ENCODE measurements at places on chromosomes 4 and X.

DNA sequence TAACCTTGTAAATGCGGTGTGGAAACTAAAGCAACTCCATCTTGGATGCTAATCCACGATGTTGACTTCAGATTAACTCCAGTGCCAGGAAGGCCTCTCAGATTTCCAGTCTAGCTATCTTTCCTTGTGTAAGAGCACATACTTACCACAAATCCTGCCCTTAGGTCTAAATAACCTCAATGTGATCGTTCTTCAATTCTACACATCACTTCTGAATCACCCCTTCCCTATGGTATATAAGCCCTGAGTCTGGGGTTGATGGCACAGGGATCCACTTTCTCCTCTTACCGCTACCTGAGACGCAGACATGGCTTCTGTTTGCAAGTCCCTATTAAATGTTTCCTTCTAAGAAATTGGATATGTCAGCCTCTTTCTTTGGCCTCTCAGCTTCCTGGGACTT is 17.5 kb upstream of the ZNF41 start:
- peak; percentile 83 for DNase-seq

- DNase-seq = peak; percentile 12
Measured at GRCh38 chr4:153785910-153786721, 2.8 kb downstream of the SFRP2 start.

GRCh38 chr4:123553733-123554637 is 157.4 kb downstream of the SPRY1 start:
- no peak for DNase-seq

DNA sequence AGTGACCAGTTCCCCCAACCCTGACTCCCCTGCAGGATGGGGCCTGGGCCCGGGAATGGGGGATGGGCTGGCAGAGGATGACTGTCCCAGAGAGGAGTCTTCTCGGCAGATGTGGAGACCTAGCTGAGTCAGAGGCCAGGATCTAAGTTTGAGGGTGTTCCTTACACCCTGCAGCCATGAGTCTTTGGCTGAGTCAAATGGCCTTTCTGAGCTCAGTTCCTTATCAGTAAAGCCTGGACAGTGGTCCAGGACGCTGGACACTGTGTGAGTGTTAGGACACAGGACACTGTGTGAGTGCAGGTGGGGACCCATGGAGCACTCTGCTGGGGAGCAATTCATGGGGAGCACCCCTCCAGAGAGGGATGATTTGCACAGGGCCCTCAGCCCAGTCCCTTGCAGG is 5.0 kb downstream of the IL9R start:
- no peak for DNase-seq

DNA sequence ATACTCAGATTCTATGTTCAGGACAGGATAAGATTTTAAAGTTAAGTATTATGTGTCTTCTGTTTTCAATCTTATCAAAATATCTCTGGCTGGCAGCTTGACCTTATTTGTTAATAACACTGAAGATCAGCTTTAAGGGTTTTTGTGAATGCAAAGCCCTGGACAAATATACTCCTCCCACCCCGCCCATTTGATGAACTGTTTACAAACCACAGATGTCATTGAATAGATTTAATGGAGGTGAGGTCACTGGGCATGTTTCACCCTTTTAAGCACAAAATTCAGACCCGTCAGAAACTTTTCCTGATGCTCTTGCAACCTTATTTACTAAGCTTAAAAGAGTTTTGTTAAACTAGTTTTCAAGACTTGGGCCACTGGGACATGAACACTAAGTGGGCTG is 10.1 kb upstream of the CXCL8 start:
- DNase-seq = no peak

DNA sequence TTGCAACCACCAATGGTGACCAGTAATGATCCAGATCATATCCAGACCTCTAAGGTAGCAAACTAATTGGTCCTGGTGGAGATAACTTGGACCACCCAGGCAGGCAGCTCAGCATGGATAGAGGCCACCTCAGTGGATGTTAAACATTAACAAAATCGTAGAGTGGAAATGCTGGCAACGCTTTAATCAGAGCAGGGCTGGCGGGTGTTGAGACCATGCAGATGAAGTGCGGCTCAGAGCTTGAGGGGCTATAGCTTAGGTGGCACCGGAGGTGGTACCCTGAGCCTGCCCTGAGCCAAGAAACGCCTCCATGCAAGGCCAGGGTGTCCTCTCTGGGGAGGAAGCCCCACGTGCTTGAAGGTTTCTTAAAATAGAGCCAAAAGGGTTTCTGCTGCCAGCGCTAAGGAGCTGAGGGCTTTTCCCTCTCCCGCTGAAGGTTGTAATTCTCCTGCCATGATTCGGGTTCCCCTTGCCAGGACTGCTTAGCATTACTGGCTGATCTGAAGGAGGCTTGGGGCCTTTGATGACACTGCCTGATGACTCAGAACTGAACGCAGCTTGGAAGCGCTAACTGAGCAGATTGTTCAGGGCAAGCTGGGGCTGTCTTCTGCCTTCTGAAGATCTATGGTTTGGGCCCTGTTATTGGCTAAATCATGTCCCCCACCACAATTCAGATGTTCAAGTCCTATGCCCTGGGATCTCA is 177.8 kb upstream of the ATP6AP2 start:
- DNase-seq = no peak

DNA sequence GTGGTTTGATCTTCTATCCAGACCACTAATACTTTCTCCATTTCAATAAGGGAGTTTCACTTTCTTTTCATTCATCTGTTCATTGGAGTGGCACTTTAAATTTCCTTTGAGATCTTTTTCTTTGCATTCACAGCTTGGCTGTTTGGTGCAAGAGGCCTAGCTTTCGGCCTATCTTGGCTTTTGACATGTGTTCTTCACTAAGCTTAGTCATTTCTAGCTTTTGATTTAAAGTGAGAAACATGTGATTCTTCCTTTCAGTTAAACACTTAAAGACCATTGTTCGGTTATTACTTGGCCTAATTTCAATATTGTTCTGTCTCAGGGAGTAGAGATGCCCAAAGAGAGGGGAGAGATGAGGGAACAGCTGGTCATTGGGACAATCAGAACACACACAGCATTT is 24.3 kb downstream of the CXCL13 start:
- no peak for DNase-seq

DNA sequence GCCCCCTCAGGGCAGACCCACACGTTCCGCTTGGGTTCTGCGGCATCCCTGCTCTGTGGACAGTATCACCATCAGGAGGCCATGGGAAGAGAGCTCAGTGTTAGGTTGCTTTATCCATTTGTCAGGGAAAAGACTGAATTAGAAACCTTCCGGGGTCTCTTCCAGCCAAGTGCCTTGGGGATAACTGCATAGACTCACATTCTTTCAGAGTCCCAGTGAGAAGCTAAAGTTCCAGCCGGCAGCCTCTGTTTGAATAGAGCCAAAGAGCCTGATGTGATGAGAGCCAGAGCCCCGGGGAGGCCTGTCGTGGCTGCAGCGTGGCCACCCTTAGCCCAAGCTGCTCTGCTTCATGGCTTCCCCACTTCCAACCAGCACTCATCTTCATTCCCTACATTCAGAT is 85.2 kb downstream of the FHDC1 start:
- DNase-seq = no peak

GRCh38 chr4:142021181-142021580 is 384.8 kb downstream of the IL15 start:
- no peak for DNase-seq

DNA sequence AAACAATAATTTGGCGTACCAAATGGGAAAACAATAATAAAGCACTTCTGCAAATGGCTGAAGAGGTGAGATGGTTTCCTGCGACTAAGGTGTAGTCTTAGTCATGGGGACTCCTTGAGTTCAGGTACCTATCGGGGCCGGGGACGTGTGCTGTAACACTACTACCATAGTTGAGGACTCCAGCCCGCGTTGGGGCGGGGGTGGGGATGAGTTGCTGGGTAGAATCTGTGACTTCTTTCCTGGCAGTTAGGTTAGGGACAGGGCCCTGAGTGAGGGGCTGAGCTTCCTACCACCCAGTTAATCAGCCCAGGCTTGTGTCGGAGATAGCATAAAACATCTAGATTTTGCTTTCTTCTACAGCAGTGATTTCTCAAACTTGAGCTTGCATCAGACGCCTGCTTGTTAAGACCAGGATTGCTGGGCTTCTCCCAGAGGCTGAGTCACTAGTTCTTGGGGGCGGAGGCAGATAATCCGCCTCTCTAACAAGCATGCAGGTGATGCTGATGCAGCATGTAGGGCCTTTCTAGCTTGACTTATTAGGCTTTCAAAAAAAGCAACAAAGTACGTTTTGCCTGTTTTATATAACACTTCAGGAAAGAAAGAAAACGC is 30.2 kb downstream of the RBBP7 start:
- DNase-seq = no peak

DNA sequence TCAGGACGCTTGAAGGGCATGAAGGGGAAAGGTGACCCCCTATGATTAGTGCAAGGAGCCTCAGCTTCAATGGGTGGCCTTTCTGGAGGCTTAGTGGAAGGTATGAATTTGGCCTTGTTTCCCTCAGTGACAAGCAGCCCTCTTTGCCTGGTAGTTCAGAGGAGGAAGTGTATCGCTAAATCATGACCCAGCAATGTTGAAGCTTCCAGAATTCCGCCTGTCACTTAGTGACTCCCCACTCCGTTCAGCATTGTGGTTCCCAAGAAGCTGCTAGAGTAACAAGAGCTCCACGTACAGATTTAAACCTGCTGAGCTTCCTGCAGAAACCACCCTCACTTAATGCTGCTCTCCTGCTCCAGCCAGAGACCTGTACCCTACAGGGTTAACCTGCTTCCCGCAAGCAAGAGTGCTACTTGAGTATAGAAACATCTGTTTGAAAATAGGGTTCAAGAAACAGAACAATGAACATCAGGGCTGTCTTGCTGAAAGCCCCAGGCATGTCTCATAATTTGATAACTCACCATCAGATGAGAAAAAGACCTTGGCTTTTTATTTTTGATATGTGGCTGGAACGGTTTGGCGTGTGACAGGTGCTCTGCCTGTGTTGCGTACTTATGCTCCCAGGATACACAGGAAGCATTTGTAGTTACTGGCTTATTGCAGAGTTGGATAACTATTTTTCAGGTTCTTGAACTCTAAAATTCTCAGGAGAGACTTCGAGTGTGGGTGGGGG is 105.2 kb downstream of the UCHL1 start:
- no peak for DNase-seq

GRCh38 chr4:122224348-122224747 is 72.2 kb downstream of the BLTP1 start:
- peak; percentile 7 for DNase-seq

DNA sequence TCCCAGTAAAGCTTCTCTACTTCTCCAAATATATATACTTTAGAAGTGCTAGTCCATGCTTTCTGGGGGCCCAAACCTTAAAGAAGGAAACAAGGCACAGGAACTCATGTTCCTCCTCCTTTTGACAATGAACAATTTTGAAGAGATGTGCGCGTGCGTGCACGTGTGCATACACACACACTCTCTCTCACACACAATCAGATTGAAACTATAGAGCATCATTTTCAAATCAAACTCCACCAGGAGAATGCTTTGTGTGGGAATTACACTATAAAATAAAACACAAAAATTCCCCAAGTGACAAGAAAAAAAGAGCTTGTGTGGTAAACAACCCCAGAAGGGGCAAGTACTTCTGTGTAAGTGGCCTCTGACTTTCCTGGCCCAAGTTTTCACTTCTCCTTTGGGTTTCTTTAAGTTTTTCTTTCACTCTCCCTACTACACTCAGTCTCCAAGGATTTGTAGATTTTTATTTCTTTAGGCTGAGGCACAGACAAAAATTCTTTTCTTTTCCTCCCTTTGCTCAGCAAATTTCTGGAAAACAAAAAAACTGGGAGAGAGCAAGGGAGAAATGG is 46.6 kb upstream of the SHISA3 start:
- DNase-seq = no peak

GRCh38 chr4:169226565-169226964 is 44.2 kb downstream of the SH3RF1 start:
- DNase-seq = no peak

GRCh38 chr4:94603170-94603747 is 151.5 kb downstream of the PDLIM5 start:
- peak; percentile 26 for DNase-seq

All from NCI-H460 (cell line).